ENCODE measurements at places on chromosomes 12 and 14. TPM values are rescaled to one million over a fixed set of nuclear protein-coding genes. Genes with fewer than 3 reads are reported as not detected.
A peak's percentile ranks its signal among the peaks of the same experiment; 100 is the strongest.

DNA sequence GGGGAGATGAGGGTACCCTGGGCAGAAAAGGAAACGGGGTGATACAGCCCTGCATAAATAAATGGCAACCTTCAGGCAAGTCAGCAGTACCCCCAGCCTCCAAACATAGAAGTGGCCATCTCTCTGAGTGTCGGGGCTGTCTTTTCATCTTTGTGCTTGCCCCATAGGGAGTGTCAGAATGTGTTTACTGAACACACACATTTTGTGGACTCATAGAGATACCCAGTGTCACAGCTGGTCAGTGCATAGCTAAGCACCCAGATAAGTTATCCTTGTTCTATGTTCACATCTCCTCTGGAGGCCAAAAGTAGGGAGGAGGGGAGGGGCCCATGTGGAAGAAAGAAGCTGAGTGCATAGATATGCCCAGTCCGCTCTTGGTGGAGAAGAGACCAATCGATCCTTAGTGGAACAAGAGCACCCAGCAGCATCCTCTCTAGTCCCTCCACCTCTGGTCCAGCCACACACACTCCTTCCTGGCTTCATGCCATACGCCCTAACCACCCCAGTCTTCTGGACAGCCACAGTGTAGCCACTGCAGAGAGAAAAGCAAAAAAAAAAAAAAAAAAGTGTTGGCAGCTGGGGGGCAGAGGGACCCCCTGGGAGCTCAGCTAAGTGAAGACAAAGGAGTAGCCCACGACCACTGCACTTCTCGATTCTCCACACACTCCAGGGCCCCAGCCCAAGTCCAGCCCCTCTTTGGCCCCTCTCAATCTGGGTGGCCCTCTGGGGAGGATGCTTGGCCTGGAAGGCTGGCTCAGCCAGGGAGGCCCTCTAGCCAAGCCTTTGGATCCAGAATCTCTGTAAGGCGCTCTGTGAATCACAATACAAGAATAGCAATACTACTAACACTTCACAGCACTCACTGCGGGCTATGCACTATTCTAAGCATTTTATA, 2.6 kb downstream of the ITGA7 start:
- peaks cover 34% of the 10 kb centered on the region for H3K27me3 ChIP-seq
- peaks cover 28% of the 10 kb centered on the region for H3K4me1 ChIP-seq
- H3K36me3 ChIP-seq, result peaks cover 9% of the 10 kb centered on the region

DNA sequence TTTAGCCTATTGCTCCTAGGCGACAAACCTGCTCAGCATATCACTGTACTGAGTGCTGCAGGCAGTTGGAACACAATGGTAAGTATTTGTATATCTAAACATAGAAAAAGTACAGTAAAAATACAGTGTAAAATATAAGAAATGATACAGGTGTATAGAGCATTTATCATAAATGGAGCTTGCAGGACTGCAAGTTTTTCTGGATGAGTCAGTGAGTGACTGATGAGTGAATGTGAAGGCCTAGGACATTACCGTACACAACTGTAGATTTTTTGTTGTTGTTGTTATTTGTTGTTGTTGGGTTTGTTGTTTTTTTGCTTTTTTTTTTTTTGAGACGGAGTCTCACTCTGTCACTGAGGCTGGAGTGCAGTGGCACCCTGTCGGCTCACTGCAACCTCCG, 33.4 kb downstream of the PNMA1 start:
- H3K4me1 ChIP-seq, result no peaks in the 10 kb centered on the region
- no peak for DNase-seq
- no peaks in the 10 kb centered on the region for H3K36me3 ChIP-seq
- no peak overlapping the region for H3K27ac ChIP-seq

DNA sequence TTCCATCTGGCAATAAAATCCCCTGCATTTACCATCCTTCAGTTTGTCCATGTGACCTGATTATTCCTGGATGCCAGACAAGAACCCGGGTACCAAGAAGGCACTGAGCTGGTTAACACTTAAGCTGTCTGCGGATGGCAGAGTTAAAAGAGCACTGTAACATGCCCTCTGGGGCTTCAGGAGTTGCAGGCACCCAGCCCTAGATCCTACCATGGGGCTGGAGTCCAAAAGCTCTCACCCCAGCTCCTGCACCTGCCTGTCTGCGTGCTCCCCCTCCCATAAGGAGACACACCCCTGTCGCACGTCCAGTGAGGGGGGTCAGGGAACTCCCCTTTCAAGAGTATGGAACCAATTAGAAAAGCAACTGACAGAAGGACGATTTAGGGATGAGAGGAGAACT, 14.6 kb upstream of the FBXO34 start:
- no peak overlapping the region for H3K27ac ChIP-seq
- DNase-seq, result no peak
- H3K4me3 ChIP-seq, result no peak overlapping the region
- H3K36me3 ChIP-seq, result no peaks in the 10 kb centered on the region
- no peaks in the 10 kb centered on the region for H3K27me3 ChIP-seq

GRCh38 chr14:74569387-74569786, 42.6 kb downstream of the LTBP2 start:
- no peaks in the 10 kb centered on the region for H3K36me3 ChIP-seq
- no peak for DNase-seq
- H3K4me3 ChIP-seq, result no peak overlapping the region
- peaks cover 80% of the 10 kb centered on the region for H3K4me1 ChIP-seq

GRCh38 chr14:32254952-32255679, 52.0 kb upstream of the RNU6-8 start:
- no peaks in the 10 kb centered on the region for H3K27me3 ChIP-seq
- peak; percentile 89 for DNase-seq
- no peak overlapping the region for H3K27ac ChIP-seq
- no peak overlapping the region for H3K4me3 ChIP-seq
- H3K4me1 ChIP-seq, result peaks cover 26% of the 10 kb centered on the region

The AMN gene
- 781 TPM for total RNA-seq

All from stomach (tissue), 19 donors.